ENCODE measurements at places on chromosomes 4 and X. TPM values are rescaled to one million over a fixed set of nuclear protein-coding genes. Genes with fewer than 3 reads are reported as not detected.

CCDC158 gene
- total RNA-seq, result 0.74 TPM

TMSB15A gene
- 1.8 TPM for total RNA-seq

- H3K36me3 ChIP-seq, result no peaks in the 10 kb centered on the region
- H3K27ac ChIP-seq, result peak within 1 kb of the TSS; percentile 95
- peak within 1 kb of the TSS; percentile 68 for H3K4me3 ChIP-seq
- no peaks in the 10 kb centered on the region for H3K27me3 ChIP-seq
Measured at GRCh38 chrX:24149351-24150050, at the start of gene ZFX. ZFX (plus strand) TSS chrX:24149729; CDS start chrX:24172743, 23,014 bp downstream.

XK gene
- total RNA-seq, result 2.2 TPM

- DNase-seq, result no peak
- H3K36me3 ChIP-seq, result no peaks in the 10 kb centered on the region
- no peak overlapping the region for H3K4me3 ChIP-seq
- H3K4me1 ChIP-seq, result no peaks in the 10 kb centered on the region
- H3K27me3 ChIP-seq, result no peaks in the 10 kb centered on the region
Measured at GRCh38 chr4:127304356-127304755, 328.4 kb upstream of the INTU start.

DNA sequence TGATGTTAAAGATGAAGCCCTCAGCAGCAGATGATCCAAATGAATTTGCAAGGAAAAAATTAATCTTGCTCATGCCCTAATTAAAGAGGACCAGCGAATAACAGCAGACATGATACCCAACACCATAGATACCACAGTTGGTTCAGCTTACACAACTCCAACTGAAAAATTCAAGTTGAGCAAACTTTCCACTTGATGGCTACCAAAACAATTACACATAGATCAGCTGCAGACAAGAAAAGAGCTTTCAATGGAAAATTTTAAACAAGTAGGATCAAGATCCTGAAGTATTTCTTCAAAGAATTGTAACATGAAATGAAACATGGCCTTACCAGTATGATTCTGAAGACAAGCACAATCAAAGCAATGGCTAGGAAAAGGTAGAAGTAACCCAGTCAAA is 90.0 kb downstream of the KLHL13 start:
- no peak overlapping the region for H3K27ac ChIP-seq
- no peaks in the 10 kb centered on the region for H3K4me1 ChIP-seq
- H3K36me3 ChIP-seq, result no peaks in the 10 kb centered on the region
- DNase-seq, result no peak

SOD3 gene
- total RNA-seq, result 111 TPM

DNA sequence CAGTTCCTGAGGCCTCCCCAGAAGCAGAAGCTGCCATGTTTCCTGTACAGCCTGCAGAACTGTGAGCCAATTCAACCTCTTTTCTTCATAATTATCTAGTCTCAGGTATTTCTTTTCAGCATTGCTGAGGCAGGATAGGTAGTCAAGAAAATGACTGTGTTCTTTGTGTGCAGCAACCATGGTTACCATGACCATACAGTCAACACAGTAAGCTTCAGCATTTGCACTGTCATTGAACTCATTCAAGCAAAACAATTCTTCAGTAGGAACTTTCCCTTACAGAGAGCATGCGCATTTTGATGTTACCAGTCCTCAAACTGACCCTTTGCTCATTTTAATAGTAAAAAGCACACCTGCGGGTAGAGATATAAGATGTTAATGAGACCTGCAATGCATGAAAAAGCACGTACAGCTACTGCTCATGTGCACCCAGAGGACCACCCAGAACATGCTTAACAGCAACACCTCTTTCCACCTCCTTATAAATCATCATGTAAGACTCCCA is 180.8 kb downstream of the PRKX start:
- H3K4me3 ChIP-seq, result no peak overlapping the region
- no peaks in the 10 kb centered on the region for H3K27me3 ChIP-seq
- H3K27ac ChIP-seq, result no peak overlapping the region
- no peak for DNase-seq

- DNase-seq, result peak; percentile 42
- peaks cover 14% of the 10 kb centered on the region for H3K36me3 ChIP-seq
- H3K27ac ChIP-seq, result peak overlapping the region; percentile 95
- H3K4me1 ChIP-seq, result peaks cover 9% of the 10 kb centered on the region
Measured at GRCh38 chrX:23786268-23786815, 3.4 kb downstream of the SAT1 start.

DNA sequence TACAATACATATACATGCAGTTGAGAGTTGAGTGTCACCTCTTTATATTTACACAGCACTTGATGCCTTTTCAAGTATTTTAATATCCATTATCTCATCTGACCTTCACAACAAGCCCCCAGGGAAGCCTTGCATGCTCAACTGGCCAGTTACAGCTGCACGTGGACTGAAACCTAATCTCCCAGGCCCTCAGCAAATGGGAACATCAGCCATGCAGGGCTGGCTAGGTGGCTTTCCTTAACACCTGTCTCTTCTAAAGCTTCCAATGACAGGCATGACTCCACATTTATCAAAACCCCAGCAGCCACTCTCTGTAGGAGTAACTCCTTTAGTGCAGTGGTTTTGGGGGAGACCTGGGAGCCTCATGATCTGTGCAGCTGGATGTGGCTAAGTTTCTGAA is 56.4 kb downstream of the PHKA2 start:
- H3K4me1 ChIP-seq, result no peaks in the 10 kb centered on the region
- peaks cover 27% of the 10 kb centered on the region for H3K36me3 ChIP-seq
- no peak overlapping the region for H3K4me3 ChIP-seq
- DNase-seq, result no peak
- no peak overlapping the region for H3K27ac ChIP-seq

DNA sequence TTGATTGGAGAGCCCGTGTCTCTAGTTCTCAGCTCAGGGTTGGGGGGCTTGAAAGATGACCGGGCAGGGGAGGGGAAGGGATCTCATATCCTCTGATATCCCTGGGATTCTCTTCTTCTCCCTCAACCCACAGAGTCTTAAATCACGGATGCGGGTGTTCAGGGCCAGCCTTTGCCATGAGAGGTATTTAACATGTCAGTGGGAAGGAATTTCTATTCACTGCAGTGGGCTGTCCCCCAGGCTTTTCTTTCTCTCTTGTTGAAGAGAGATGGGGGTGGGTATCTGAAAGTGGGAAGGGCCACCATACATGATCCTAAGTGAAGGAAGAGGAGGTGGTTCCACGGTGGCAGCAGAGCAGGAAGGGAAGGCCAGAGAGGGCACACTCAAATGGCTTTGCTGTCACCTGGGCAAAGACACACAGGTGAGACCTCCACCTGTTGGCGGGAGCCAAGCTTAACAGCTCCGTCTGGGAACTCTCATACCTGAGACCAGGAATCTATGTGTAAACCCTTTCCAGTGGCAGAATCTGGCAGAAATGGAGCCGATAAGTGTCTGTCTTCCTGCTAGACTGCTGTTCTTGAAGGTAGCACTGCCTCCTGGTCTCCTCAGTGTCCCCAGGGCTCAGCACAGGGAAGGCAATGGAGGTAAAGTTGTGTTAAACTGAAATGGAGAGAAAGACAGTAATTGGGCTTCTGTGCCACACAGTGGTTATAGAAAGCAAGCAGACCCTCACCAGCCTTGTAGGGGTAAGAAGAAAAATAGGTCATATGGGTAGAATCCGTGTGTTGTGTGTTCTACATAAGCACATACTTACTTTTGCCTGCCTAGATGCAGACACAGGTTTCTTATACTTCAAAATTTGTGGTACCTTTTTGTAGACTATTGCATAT is 49.4 kb downstream of the RHOH start:
- H3K4me3 ChIP-seq, result no peak overlapping the region
- H3K27ac ChIP-seq, result no peak overlapping the region
- no peaks in the 10 kb centered on the region for H3K36me3 ChIP-seq
- H3K27me3 ChIP-seq, result no peaks in the 10 kb centered on the region

PWWP3B gene
- total RNA-seq, result 0.44 TPM

- no peaks in the 10 kb centered on the region for H3K36me3 ChIP-seq
- no peak for DNase-seq
- H3K4me1 ChIP-seq, result no peaks in the 10 kb centered on the region
Measured at GRCh38 chrX:109472939-109473735, 8.7 kb downstream of the GUCY2F start.

GRCh38 chr4:24417206-24417605 is 167.1 kb downstream of the DHX15 start:
- no peaks in the 10 kb centered on the region for H3K27me3 ChIP-seq
- H3K27ac ChIP-seq, result no peak overlapping the region
- DNase-seq, result no peak
- no peak overlapping the region for H3K4me3 ChIP-seq

CPZ gene
- total RNA-seq, result 6.0 TPM

- H3K4me3 ChIP-seq, result no peak overlapping the region
- H3K4me1 ChIP-seq, result no peaks in the 10 kb centered on the region
- no peaks in the 10 kb centered on the region for H3K36me3 ChIP-seq
- H3K27me3 ChIP-seq, result no peaks in the 10 kb centered on the region
- DNase-seq, result no peak
Measured at GRCh38 chrX:23945206-23945605, 37.4 kb downstream of the CXorf58 start.

GRCh38 chrX:53930515-53931380 is 113.5 kb downstream of the PHF8 start:
- H3K36me3 ChIP-seq, result no peaks in the 10 kb centered on the region
- no peak for DNase-seq
- H3K4me3 ChIP-seq, result no peak overlapping the region
- H3K27ac ChIP-seq, result no peak overlapping the region
- H3K4me1 ChIP-seq, result no peaks in the 10 kb centered on the region

DNA sequence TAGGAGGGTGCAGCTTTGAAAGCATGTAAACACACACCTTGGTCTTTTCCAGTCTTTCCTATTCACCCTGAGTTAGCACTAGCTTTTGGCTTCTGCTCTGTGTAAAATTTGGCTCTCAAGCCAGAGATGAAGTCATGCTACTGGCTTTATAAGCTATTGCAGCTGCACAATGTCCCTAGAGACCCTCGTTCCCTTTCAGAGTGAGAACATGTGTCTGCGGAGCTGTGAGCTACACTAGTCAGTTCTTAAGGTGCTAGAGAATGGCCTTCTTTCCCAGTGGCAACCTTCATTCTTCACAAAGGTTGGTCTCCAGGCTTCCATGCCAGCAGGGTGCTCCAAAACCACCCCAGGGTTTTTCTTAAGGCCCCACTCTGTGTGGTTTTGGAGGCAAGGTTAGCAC is 199.1 kb downstream of the SPATA18 start:
- H3K27me3 ChIP-seq, result no peaks in the 10 kb centered on the region
- H3K4me3 ChIP-seq, result no peak overlapping the region
- no peaks in the 10 kb centered on the region for H3K4me1 ChIP-seq
- no peak for DNase-seq
- H3K27ac ChIP-seq, result no peak overlapping the region

SPANXB1 gene
- total RNA-seq, result not detected

BTK gene
- 62.8 TPM for total RNA-seq

DNA sequence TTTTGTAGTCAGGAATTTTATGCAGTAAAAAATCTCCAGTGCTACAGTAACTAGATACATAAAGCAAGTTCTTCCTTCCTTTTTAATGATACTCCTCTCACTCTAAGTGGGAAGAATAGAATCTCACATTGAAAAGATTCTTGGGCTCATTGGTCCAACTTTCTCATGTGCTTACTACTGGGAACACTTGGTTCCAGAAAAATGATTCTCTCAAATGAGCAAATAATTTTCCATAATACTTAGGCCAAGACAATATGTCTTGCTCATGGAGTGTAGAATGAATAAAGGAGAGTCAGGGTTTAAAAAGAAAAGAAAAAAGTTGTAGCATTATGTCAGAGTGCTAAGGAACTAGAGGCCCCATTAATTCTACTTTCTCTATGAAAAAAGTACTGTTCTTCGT is 197.8 kb downstream of the RASL11B start:
- no peak overlapping the region for H3K27ac ChIP-seq
- H3K4me3 ChIP-seq, result no peak overlapping the region
- no peaks in the 10 kb centered on the region for H3K4me1 ChIP-seq
- H3K27me3 ChIP-seq, result no peaks in the 10 kb centered on the region
- DNase-seq, result no peak

- peak overlapping the region; percentile 94 for H3K27ac ChIP-seq
- DNase-seq, result no peak
- peaks cover 15% of the 10 kb centered on the region for H3K4me1 ChIP-seq
- H3K36me3 ChIP-seq, result no peaks in the 10 kb centered on the region
- H3K27me3 ChIP-seq, result no peaks in the 10 kb centered on the region
Measured at GRCh38 chrX:13689741-13690211, 848 bp downstream of the RAB9A start.

DNA sequence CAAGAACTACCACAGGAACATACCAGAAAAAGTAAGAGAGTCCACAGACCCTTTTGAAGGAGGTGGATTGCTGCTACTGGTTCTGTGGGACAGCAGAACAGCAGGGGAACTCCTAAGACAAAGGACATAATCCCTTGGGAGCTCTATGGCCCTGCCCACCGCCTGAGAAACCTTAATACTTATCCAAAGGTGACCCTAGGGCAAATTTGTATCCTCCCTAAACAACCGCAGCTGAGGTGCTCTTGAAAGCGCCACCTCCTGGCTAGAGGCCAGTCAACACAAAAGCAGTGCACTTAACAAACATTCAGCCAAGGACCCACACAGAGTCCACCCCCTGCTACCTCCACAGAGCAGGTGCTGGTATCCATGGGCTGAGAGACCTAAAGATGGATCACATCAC is 136.8 kb downstream of the ADAM29 start:
- H3K27me3 ChIP-seq, result no peaks in the 10 kb centered on the region
- no peak for DNase-seq
- H3K36me3 ChIP-seq, result no peaks in the 10 kb centered on the region
- no peak overlapping the region for H3K4me3 ChIP-seq
- no peaks in the 10 kb centered on the region for H3K4me1 ChIP-seq
- no peak overlapping the region for H3K27ac ChIP-seq

IL3RA gene
- total RNA-seq, result 59.9 TPM

RHOXF2B gene
- total RNA-seq, result not detected

GRCh38 chr4:186158021-186158813 is 33.1 kb upstream of the CYP4V2 start:
- H3K27ac ChIP-seq, result no peak overlapping the region
- no peak overlapping the region for H3K4me3 ChIP-seq
- DNase-seq, result no peak
- no peaks in the 10 kb centered on the region for H3K4me1 ChIP-seq

DUSP21 gene
- not detected for total RNA-seq

GRCh38 chr4:109939190-109939589 is 26.5 kb downstream of the EGF start:
- H3K36me3 ChIP-seq, result no peaks in the 10 kb centered on the region
- H3K27ac ChIP-seq, result no peak overlapping the region
- DNase-seq, result no peak
- H3K4me1 ChIP-seq, result no peaks in the 10 kb centered on the region
- no peaks in the 10 kb centered on the region for H3K27me3 ChIP-seq

- DNase-seq, result no peak
- H3K4me1 ChIP-seq, result no peaks in the 10 kb centered on the region
- H3K36me3 ChIP-seq, result no peaks in the 10 kb centered on the region
- no peak overlapping the region for H3K4me3 ChIP-seq
- no peaks in the 10 kb centered on the region for H3K27me3 ChIP-seq
Measured at GRCh38 chr4:107006218-107006617, 29.9 kb downstream of the DKK2 start.

DNA sequence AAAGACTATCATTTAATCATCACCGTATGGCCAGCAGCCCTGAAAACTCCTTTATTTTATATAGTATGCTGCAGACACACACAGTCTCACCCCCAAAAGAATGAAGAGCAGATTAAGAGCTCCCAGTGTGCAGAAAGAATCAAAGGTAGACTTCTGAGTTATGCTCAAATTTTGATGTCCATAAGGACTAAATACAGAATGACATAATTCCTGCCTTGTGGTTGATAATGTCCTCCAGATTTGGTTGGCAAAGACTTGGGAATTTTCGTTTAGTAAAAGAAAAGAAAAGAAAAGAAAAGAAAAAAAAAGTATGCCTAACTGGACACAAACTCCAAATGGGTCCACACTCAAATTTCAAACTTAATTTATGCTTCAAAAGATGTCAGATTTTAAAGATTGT is 118.1 kb upstream of the PLAC1 start:
- peaks cover 34% of the 10 kb centered on the region for H3K36me3 ChIP-seq
- no peak for DNase-seq
- no peak overlapping the region for H3K27ac ChIP-seq
- no peak overlapping the region for H3K4me3 ChIP-seq
